Activated CD4-positive, alpha-beta T cell treated with anti-CD3 and anti-CD28 coated beads for 4 hours (primary cell): ENCODE measurements at places on chromosomes 6 and 20.

DNA sequence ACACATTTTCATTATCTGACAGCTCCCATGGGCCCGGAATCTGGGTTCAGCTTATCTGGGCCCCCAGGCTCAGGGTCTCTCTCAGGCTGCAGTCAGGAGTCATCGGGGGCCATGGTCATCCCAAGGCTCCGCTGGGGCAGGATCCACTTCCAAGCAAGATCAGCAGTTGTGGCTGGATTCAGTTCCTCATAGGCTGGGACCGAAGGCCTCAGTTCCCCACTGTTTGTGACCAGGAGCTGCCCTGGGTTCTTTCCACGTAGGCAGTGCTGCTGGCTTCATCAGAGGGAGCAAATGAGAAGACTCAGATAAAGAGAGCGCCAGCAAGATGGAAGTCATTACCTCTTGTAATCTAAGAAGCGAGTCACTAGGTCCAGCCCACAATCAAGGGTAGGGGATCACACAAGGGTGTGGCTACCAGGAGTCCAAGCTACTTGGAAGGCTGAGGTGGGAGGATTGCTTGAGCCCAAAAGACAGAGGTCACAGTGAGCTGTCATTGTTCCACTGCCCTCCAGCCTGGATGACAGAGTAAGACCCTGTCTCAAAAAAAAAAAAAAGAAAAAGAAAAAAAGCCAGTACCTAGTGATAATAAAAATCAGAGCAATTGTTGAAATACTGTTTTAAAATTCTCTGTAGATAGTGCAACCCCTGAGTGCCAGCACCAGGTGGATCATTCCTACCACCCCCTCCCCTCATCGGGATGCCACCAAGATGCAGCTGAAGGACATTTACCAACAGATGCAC is 162.7 kb downstream of the NFATC2 start:
- DNase-seq, result no peak

DNA sequence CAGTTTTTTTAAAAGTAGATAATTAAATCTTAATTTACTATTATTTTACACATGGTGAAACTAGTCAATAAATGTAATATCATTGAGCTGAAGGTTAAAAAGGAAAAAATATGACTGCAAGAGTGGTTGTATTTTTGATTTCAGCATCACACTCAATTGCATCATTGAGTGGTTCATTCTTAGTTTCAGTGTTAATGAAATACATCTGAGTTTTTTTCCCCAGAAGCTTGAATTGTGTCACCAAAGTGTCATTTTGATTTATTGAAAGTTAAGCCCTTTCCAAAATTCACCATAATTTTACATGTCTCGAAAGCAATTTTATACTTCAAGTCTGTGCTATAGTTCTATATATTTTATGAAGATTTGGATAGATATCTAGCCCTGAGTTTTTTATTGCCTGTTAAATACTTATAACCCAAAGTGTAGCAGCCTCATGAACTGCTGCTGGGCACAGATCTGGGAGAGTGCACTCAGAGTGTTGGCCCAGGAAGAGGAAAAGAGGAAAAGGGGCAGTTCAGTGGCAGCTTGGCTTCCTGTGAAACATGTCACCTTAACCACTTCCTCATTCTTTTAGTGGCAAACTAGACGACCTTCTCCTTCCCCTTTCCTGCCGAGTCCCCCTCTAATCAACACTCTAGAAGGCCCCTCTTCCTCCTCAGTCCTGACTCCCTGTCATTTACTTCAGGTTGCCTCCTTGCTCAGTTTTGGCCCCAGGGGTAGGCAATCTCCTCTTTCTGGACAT is 140.7 kb downstream of the ESR1 start:
- DNase-seq, result no peak

- DNase-seq, result no peak
Observed at GRCh38 chr6:56790414-56790813, 147.7 kb upstream of the DST start.

DNA sequence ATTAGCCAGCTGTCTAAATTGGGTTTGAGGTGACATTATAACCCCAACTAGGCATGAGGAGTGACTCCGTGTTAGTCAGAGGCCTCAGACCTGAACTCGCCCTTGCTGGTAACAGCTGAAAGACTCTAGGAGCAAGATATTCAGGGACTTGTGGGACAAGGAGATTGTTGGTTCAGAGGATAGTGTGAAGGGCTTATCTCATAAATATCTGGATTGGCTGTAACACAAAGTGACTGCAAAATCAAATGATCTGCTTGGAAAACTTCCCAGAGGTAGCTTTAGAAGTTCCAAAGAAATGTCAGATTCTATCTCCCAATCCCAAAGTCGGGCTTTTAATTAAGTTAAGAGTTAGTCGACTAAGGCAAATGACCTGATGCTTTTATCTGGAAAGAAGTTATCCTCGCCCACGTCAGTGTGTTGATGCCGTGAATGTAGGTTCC is 72.4 kb downstream of the TULP4 start:
- DNase-seq, result no peak

DNA sequence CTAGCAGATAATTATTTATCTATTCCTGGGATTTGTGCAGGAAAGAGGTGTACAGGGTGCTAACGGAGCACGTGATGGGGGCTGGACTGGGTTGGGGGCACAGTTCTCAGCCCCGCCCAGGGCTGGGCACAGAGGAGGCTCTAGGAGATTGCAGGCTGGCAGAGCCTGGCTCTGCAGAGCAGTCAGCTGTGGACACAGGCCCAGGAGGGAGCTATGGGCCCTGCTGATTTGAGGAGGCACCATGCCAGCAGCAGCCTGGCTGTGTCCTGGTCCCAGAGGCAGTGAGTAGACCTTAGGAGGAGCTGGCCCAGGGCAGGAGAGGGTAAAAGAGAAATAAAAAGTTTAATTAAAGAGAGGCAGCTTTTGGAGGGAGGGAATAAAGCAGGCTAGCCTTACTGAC is 19.3 kb downstream of the MAFB start:
- no peak for DNase-seq

DNA sequence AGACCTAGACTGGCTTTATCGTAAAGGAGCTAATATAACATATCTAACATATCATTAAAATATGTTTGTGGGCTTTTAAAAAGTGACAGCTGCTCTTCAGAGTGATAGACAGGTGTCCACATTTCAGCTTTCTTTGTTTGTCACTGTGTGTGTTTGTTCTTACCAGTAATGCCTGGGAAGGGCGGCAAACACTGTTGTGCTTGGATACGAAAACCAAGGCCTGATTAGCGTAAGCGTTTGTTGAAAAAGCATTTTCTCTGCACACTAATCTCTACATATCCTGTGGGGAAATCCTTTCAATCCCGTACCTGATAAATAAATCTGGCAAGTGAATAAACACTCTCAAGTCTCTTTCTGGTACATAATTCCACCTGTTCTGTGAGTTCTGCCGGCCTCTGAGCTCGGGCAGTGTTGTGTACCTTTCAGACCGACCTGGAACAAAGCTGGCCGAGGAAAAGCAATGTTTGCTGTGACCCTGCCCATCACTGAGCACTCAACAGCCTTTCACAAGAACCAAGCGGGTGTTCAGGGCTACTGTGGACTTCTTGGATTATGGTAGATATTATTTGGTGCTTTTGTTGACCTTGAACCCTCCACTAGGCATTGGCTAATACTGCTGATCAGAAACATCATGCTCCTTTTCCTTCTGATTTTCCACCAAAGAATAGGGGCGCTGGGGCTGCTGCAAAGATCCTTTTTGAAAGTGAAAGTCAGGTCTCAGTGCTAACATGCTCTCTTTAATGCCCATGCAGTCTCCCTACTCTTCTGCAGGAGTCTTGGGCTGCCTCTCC is 100.4 kb downstream of the CD83 start:
- no peak for DNase-seq

DNA sequence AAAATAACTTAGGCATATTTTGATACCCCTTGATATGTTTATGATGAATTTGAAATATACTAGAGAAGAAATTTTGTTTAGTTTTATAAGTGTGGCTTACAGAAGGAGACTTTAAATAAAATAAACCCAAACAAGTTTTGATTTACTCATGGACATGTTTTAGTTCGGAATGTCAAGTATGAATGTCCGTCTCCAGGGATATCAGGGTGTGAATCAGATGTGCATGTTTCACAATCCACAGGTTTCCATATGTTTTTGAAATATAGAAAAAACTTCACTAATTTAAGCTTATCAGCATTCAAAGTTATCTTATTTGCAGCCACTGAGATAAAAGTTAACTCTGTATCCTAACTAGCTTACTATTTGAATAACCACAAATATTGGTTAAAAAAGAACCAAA is 51.5 kb downstream of the PLCB1 start:
- DNase-seq, result no peak

DNA sequence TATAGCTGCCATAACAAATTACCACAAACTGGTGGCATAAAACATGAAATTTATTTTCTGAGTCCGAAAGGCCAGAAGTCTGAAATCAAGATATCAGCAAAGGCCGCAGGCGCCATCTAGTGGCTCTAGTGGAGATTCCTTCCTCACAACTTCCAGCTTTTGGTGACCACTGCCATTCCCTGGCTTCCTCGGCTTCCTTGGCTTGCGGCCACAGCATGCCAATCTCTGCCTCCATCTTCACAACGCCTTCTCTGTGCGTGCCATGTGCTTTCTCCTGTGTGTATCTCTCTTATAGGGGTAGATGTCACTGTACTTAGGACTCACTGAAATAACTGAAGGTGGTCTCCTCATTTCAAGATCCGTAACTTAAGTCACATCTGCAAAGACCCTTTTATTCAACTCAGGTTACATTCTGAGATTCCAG is 5.4 kb upstream of the PLAGL1 start:
- peak; percentile 70 for DNase-seq

GRCh38 chr6:11682561-11682975 is 96.0 kb downstream of the ADTRP start:
- no peak for DNase-seq

GRCh38 chr20:51503376-51503775 is 39.1 kb downstream of the NFATC2 start:
- no peak for DNase-seq

DNA sequence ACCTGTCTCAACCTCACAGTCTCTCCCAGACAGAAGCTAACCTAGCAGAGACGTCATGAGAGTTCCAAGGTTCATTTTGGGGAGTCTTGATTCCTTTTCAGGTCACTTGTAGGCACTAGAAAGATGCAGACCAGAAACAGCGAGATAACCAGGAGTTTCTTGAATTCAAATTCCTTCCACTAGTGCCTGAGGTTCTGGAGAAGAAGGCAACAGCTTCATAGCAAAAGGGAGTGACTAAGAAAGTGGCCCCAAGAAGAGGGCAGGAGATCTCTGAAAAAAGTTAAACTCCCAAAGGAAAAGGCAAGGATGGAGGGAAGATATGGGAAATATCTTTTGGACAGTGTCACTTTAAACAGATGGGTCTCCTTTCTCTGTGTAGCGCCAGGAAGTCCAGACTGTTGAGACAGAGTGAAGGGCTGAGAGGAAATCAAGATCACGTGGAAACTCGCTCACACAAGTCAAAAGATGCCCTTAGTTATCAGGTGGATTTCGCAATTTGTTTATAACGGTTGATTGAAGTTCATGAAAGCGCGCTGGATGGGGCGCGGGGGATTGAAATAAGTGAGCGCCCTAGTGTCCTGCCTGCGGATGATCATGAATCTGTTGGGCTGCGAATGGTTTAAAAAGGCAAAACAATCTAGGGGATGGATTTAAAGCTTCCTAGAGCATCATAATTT is 4.8 kb upstream of the PRSS16 start:
- no peak for DNase-seq

DNA sequence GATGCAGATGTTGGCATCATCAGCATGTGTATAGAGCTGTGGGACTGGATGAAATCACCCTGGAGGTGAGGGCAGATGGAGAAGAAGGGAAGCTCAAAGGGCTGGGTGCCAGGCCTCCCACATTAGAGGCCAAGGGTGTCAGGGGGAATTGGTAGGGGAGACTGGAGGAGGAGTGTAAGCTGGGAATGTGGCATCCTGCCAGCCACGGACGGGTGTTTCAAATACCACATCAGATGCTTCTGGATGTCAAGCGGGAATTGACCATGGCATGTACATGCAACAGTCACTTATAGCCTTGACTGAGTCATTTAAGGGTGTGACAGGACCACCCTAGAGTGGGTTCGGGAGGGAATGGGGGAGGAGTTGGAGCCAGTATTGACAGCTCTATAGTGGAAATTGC is 9.6 kb downstream of the ERGIC3 start:
- no peak for DNase-seq

DNA sequence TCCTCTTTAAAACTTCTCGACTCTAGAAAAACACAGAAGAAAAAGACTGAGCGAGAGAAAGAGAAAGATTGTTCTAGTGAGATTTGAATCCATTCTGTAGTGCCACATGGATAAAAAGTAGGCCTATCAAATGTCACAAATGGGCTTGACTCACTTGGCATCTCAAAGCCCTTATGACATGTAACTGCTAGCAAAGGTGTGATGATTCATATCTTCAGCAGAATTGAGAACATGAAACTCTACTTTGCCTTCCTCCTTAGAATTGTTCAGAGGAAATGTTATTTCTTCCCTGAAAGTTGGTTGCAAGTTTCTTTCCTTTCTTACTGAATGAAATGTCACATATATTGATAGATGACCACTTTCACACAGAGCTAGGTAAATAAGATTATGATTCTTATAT is 40.4 kb upstream of the DUSP22 start:
- DNase-seq, result no peak

DNA sequence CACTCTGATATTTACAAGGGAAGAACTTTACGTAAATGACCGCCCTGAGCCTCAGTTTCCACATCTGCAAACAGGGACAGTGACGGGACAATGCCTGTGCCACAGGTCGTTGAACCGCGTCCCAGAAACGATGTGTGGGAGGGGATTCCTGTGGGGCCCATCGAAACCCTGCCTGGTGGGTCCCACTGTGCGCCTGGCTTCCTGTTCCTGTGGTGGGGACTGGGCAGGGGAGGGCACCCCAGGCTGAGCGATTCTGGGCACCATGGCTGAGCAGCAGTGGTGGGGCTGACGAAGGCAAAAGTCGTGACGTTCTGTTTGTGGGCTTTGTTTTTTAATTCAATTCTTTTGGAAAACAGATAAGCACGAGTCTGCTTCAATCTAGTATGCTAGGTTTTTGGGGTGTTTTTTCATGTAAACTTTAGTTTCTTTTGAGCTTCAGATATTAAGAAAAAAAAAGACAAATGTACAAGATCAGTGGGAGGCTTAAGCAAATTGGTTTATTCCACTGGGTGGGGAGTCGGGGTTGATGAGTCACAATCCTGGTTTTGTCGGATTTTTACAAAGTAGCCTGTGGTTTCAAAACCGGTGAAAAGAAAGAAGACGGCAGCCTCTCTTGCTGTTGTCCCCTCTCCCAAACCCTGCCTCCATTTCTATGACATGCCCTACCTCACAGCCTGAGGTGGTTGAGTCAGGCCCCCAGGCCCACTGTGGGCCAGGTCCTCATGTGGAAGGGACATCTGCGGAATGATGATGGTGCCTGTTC is 40.4 kb downstream of the GNAS-AS1 start:
- no peak for DNase-seq

DNA sequence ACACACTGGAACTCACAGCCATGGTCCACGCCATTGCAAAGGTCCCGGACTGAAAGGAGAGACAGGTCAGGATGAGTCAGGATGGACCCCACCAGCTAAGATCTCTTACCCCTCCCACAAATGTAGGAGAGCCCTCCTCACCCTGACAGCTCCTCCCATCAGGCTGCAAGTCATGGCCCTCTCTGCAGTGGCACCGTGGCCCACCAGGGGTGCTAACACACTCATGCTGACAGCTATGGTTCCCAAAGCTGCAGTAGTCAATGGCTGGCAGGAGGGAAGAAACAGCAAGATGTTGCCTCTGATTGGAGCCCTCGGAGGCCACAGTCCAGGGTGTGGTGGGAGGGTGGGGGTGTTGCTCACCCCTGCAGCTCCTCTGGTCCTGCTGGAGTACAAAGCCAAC is 5.7 kb upstream of the RBPJL start:
- DNase-seq, result no peak
